Hair follicle dermal papilla cell (primary cell): ENCODE measurements at places on chromosomes 13 and 19. TPM values are rescaled to one million over a fixed set of nuclear protein-coding genes. Genes with fewer than 3 reads are reported as not detected.

Gene TTC9B
- not detected in 2 replicates for total RNA-seq

Gene SMAD9
- 2.8 and 3.1 TPM in 2 replicates for total RNA-seq

Gene ZNF98
- not detected in 2 replicates for total RNA-seq

Gene SLC25A41
- total RNA-seq = 0.12 and 0.16 TPM in 2 replicates

Gene NAPSA
- not detected in 2 replicates for total RNA-seq

Gene TLE2
- total RNA-seq = 2.3 and 3.4 TPM in 2 replicates

Gene MBD3L3
- total RNA-seq = not detected in 2 replicates

Gene FFAR1
- total RNA-seq = not detected in 2 replicates

Gene ZNF154
- total RNA-seq = 6.0 and 7.6 TPM in 2 replicates

Gene IRGC
- total RNA-seq = not detected in 2 replicates

Gene FBN3
- total RNA-seq = not detected in 2 replicates

Gene CILP2
- 0.32 and 0.36 TPM in 2 replicates for total RNA-seq

Gene ZNF223
- 5.2 and 6.2 TPM in 2 replicates for total RNA-seq

Gene C19orf73
- 0.36 TPM in 1 of 2 replicates, not detected in the other for total RNA-seq

Gene IQCN
- 3.6 and 4.1 TPM in 2 replicates for total RNA-seq

Gene DMKN
- total RNA-seq = 5.2 and 9.2 TPM in 2 replicates

Gene ZSCAN18
- 59.3 and 61.7 TPM in 2 replicates for total RNA-seq

Gene CEACAM4
- total RNA-seq = not detected in 2 replicates

Gene RAB3A
- total RNA-seq = 0.73 and 1.6 TPM in 2 replicates

Gene SERP2
- 4.1 TPM in 2 replicates for total RNA-seq

Gene NALCN
- 0.49 and 0.73 TPM in 2 replicates for total RNA-seq

Gene CGB8
- total RNA-seq = not detected in 2 replicates

Gene PCP2
- total RNA-seq = not detected in 2 replicates

Gene SIGLEC8
- not detected in 2 replicates for total RNA-seq

Gene SLC15A1
- 0.12 TPM in 1 of 2 replicates, not detected in the other for total RNA-seq

Gene KLHL1
- total RNA-seq = not detected in 2 replicates

Gene ZGLP1
- total RNA-seq = 0.81 and 1.8 TPM in 2 replicates

Gene IFNL2
- not detected in 2 replicates for total RNA-seq

Gene ETFB
- total RNA-seq = 48.0 and 58.5 TPM in 2 replicates

Gene CLDN10
- not detected in 2 replicates for total RNA-seq
